ENCODE measurements at places on chromosomes 2 and 18.

DNA sequence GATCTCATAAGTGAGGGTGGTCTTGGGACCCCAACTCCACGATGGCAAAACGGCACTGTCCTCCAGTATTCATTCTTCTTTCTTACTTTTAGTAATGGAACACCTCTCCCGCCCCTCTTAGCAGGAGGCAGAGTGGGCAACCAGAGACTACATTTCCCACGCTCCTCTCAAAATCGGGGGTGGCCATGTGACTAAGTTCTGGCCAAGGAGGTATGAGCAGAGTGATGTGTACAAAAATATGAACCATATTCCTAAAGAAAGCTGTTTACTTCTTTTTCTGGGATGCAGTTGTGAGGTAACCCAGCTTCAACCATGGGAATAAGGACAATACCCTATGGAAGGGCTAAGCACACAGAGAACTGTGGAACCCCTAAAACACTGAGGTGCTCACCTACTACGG, 12.8 kb downstream of the REV1 start:
- DNase-seq = no peak

DNA sequence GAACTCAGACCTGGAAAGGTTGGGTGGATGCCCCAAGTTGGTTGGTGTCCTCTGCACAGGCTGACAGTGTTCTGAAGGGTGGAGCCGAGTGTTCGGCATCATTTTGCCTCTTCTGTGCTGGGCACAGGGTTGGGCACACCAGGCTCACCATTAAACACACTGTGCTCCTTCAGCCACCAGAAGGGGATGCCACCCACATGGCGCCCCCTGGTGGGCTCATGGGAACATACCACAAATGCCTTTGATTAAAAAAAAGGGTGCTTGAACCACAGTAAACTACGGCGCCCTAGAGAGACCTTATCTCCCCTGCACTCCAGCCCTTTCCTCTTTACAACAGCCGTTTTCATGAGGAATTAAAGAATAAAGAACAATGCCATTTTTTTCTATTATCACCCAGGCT, 89.4 kb downstream of the CELF4 start:
- DNase-seq = no peak

GRCh38 chr2:25309402-25309801, 32.3 kb downstream of the DNMT3A start:
- no peak for DNase-seq

DNA sequence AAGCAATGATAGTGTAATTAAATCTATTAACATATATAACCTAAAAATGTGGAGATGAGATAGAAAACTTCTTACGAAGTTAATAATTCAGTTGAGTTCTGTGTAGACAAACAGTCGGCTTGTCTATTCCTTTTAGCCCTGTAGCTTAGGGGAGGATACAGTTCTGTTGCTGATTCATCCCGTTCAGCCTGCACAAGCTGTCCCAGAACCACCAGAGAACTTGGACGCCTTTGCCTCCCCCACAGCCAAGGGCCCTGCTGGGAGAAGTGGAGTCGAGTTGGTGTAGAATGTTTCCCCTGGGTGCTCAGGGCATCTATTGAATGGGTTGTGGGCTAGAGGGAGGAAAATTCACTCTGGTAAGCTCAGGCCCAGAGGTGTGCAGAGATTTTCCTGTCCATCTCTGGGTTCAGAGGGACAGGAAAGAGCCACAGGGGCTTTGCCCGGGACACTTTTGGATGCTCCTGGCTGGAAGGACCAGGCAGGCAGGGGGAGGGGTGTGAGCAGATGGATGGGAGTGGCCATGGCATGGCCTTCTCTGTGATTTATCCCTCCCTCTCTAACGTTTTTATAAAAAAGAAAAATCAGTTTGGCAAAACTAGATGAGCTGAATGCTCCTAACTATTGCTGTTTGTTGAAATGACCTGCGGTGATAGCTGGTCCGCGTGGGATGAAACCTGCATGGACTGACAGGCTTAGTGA, 42.8 kb upstream of the GALR1 start:
- no peak for DNase-seq

DNA sequence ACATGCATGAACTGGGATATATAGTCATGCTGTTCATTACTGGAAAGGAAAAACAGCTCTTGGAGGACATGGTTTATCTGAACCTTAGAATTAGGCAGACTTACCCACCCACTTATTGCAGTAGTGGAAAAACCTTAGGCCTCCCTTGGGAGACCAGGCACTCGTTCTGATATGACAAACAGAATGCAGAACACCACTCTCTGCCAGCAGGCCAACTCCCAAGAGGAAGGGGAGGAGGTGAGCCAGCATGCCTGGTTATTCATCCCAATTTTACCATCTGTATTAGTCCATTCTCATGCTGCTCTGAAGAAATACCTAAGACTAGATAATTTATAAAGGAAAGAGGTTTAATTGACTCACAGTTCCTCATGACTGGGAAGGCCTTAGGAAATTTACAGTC, 17.5 kb downstream of the C18orf63 start:
- no peak for DNase-seq

GRCh38 chr2:71614976-71615766, 161.8 kb downstream of the DYSF start:
- no peak for DNase-seq

DNA sequence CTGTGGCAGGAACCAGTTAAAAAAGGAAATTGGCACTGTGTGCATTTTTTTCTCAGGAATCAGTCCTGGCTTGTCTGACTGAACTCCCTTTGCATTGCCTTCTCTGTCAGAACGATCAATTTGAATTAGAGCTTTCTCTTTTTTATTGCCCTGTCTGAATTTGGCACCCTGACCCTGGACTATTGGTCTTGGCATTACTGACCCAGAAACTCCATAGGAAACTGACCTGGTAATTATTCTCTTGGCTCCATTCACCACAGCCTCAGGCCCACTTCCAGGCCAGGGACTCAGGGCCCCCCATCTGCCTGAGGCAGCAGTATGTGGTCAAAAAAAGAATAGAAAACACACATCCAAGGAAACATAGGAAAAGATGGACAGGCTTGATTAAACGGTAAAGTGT, 32.0 kb upstream of the CCDC88A start:
- no peak for DNase-seq

DNA sequence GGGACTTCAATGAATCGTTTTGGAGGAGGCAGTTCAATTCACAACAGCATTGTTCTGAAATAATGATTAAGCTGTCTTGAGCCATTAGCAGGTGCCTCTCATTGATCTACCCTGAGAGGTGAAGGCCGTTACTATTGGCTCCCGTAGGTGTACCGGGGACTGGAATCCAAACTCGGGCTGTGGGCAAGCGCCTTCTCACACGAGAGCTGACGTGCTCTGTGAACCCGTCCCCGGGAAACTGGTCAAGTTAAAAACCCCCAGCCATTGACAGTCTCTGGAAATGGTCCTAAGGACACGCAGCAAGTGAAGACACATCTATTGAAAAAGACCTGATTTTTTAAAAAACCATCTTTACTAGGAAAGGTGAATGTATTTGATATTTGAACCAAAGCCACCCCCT, 8.1 kb upstream of the NFATC1 start:
- no peak for DNase-seq

GRCh38 chr2:217739741-217740140, 263.1 kb downstream of the TNS1 start:
- DNase-seq = no peak

- DNase-seq = no peak
Observed at GRCh38 chr18:48122376-48122775, 191.9 kb upstream of the SMAD2 start.

GRCh38 chr18:64287926-64288325, 139.0 kb upstream of the LINC00305 start:
- no peak for DNase-seq

- DNase-seq = no peak
Observed at GRCh38 chr18:13660510-13660909, 65.8 kb downstream of the FAM210A start.

GRCh38 chr2:56224316-56224715, 40.5 kb downstream of the CCDC85A start:
- no peak for DNase-seq

DNA sequence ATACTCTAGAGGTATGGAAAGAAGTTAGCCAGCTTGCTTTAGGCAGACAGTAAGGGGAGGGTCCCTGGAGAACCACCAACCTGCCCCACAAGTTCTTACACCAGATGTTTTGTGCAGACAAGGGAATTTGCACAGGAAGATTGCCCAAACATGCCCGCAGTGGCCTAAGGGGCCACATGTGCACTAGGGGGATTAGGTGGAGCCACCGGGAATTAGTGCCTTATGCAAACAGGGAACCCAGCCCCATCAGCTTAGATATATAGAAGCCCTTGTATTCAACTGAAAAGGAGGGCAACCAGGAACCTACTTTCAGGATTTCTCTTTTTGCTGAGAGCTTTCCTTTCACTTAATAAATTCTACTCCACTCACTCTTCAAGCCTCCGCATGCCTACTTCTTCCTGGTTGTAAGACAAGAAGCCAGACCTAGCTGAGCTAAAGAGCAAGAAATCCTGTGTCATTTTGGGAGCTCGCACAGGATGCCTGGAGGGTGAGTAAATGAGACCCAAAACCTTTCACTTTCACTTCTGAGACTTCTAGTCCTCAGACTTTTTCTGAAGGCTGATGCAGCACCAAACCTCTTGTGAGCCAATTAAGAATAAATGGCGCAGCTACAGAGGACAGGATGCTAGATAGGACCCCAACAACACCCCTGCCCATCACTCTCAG, 146.3 kb downstream of the GCA start:
- no peak for DNase-seq

DNA sequence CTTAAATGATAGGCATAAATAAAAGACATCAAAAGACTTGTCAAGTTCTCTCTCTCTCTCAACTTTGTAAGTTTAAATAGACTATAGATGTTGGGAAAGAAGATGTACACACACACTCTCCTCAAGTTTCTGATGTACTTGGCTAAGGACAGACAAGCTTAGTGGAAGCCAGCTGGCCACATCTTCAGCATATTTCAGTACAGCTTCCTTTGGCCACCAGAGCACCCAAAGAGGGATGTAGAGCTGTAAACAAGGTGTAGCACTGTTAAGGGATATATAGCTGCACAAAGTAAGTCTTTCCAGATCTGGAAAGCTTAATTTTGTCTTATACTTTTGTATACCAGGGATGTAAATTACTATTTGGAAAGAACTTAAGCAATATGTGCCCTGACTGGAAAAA, 64.3 kb upstream of the MSTN start:
- DNase-seq = no peak

DNA sequence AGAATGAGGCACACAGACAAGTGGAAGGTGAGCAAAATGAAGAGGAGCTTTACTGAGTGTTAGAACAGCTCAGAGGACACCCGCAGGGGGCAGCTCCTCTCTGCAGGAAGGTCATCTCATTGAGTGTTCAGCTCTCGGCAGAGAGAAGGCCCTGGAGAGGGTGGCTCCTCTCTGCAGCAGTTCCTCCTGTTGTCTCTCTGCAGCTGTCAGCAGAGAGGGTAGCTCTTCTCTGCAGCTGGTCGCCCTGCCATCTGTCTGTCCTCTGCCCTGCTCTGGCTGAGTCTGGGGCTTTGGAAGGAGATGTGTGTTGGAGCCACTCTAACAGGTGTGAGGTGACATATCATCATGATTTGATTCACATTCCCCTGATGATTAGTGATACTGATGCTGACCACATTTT, 6.8 kb upstream of the SNTG2 start:
- DNase-seq = no peak

- DNase-seq = peak; percentile 28
Observed at GRCh38 chr2:28583899-28584553, 88.2 kb downstream of the PLB1 start.

DNA sequence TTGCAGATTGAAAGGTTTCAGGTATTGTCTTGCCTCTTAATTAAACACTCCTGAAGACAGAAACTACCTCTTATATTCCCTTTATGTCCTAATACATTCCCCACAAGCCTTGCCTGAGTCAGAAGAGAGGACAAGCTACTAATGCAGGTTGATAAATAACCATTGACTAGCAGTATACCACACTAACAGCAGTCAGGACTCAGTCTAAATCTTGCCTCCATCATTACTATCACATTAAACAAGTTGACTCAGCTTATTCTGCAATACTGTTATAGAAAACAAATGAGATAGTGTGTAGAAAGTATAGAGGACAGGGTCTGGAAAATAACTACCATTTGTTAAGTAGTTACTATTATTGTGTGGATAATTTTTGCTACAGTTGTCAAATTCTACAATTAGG, 63.8 kb downstream of the TTC21B start:
- no peak for DNase-seq

DNA sequence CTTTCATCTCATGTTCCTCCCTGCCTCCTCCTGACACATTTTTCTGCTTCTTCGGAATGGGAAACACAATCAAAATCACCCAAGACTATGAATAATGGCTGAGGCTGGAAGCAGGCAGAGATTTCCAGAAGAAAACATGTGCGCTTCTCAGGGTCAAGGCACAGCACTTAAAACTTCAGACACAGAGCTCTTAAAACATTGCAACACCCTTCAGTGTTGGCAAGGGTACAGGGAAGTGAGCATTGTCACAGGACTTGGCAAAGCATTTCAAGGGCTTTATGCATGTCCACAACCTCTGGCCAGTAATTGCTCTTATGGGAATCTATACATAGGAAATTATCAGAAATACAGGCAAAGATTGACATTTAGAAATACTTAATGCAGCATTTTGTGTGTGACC, 477.6 kb upstream of the KLHL29 start:
- no peak for DNase-seq

GRCh38 chr18:79458131-79458838, 62.6 kb downstream of the NFATC1 start:
- DNase-seq = no peak

DNA sequence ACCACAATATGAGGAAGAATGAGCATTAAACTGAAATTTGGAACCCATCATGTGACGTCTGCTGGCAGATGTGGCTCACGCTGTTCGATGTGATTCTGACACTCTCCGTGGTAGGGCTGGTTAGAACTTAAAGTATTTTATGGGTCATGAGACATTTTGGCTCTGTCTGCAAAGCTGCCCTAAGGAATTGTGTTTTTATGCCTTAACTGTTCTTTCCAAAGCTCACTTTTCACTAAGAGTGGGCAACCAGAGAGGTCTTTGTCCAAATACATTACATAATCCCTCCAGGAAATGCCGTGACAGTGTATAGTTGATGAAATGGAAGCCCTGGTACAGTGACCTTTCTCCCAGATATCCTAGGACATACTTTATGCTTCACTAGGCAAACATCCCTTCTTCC, 119.1 kb downstream of the AQP4 start:
- DNase-seq = no peak

DNA sequence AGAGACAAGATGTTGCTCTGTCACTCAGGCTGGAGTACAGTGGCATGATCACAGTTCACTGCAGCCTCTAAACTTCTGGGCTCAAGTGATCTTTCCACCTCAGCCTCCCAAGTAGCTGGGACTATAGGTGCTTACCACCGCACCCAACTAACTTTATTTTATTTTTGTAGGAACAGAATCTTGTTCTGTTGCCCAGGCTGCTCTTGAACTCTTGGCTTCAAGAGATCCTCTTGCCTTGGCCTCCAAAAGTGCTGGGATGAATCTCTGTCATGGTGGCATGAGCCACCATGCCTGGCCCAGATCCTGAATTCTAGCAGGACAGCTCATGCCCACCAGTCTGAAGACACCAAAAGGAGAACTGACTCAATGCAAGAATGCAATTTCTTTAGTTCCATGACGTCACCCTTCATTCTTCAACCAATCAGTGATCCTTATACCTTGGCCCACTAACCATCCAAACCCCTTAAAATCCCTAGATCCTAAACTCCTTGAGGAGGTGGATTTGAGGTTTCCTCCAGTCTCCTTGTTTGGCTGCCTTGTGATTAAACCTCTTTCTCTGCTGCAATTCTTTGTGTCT, 25.6 kb upstream of the CXXC1 start:
- DNase-seq = no peak

GRCh38 chr18:76823161-76823538, 793 bp downstream of the ZNF236 start:
- no peak for DNase-seq

GRCh38 chr2:54666131-54666633, 57.3 kb upstream of the EML6 start:
- no peak for DNase-seq

- no peak for DNase-seq
Observed at GRCh38 chr2:3762771-3763447, 59.5 kb downstream of the DCDC2C start.

Data from stimulated activated CD8-positive, alpha-beta memory T cell treated with anti-CD3 and anti-CD28 coated beads, Interleukin-15, amount 100 ng/mL, for 24 hours (primary cell).